ENCODE measurements at places on chromosomes 7 and 10. TPM values are rescaled to one million over a fixed set of nuclear protein-coding genes. Genes with fewer than 3 reads are reported as not detected.

The PON1 gene
- total RNA-seq: not detected

The CYP3A7 gene
- not detected for total RNA-seq

The PSD gene
- total RNA-seq: 5.6 TPM

The PCLO gene
- total RNA-seq: 3.2 TPM

The ELAPOR2 gene
- 32.9 TPM for total RNA-seq

The VAX1 gene
- not detected for total RNA-seq

The SPDYE8 gene
- total RNA-seq: not detected

The SORBS1 gene
- total RNA-seq: 36.3 TPM

The KNDC1 gene
- total RNA-seq: 19.3 TPM

The RBP3 gene
- not detected for total RNA-seq

DNA sequence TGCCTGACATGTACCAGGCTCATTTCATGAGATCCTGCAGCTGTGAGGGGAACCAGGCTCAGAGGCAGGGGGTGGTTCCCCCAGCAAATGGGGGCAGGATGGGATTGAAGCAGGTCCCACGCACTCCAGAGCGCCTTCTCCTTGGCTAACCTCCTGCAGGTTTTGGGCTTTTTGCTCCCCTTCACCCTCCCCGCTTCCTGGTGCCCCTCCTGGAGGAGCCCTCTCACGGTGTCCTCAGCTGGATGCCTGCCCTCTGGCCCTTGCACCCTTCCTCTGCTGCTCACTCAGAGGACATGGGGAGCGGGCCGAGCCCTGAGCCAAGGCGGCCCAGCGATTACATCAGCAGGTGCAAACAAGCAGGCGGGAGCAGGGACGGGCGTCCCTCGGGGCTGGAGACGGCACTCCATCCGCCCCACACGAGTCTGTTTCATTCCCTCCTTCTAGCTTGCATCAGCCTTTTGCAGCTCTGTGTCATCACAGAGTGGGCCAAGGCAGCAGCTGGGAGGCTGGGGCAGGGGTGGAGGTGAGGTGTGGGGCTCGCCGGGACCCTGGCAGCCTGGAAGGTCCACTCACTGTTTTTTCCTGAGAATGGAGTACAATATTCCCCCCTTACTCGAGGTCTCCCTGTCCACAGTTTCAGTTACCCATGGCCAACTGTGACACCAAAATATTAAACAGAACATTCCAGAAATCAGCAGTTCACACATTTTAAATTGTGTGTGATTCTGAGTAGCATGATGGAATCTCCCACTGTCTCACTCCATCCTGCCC lies 52.7 kb upstream of the SLC29A3 start:
- no peaks in the 10 kb centered on the region for H3K27me3 ChIP-seq
- no peaks in the 10 kb centered on the region for H3K36me3 ChIP-seq
- H3K4me1 ChIP-seq: peaks cover 26% of the 10 kb centered on the region
- no peak overlapping the region for H3K4me3 ChIP-seq
- H3K27ac ChIP-seq: 0 out of 2 replicates have a peak overlapping the region, but pooled peaks have one; percentile 15

- DNase-seq: no peak
- H3K4me1 ChIP-seq: peaks cover 10% of the 10 kb centered on the region
- no peak overlapping the region for H3K27ac ChIP-seq
Observed at GRCh38 chr7:3682028-3682710, 381.1 kb downstream of the SDK1 start.

DNA sequence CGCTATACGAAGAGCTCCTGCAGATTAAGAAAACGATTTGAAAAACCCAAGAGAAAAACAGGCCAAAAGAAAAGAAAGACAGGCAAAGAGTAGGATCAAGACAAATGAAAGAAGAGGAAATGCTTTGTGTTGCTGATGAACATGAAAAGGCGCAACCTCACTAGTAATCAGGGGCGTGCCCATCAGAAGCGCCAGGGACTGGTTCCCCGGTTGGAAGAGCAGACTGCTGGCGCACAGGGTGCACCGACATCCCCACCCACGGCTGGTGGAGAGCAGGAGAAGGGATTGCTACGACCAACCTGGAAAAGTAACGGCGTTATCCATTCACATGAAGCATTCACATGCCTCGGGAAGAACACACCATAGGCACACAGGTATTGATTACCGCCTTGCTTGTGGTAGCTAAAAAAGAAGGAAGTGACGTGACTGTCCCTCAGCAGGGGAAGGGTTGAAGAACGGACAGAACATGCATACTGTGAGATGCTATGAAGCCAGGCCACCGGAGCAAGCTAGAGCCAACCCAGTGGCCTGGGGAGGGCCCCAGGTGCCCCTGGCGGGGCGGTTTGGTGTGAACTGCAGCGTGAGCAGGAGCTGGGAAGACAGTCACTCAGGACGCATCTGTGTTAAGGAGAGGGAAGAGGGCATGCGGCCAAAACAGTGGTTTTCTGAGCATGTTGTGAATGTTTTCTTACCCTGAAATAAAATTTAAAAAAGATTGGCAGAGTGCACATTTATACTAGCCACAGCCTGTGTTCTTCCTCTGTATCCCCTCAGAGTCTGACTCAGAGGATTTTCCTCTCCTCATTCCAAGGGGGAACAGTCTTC lies 18.3 kb downstream of the AGAP3 start:
- H3K27ac ChIP-seq: no peak overlapping the region
- H3K4me1 ChIP-seq: peaks cover 2% of the 10 kb centered on the region
- no peaks in the 10 kb centered on the region for H3K27me3 ChIP-seq
- H3K36me3 ChIP-seq: no peaks in the 10 kb centered on the region

DNA sequence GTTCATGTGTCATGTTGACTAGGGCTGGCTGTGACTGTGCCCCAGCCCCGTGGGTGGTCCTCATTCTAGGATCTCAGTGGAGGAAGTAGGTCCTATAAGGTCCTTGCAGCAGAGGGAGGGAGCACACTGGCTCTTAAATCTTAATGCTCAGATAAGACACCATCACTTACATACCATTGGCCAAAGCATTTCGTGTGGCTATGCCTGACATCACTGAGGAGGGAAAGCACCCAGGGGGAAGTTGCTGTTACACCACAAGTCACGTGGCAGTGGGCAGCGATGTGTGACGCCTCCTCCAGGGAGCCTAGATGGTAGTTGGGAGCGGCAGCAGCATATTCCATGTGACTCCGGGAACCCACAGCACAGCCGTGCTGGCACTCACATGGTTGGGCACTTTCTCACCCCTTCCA lies 224.7 kb upstream of the SH2B2 start:
- peaks cover 9% of the 10 kb centered on the region for H3K4me1 ChIP-seq
- DNase-seq: no peak
- H3K27me3 ChIP-seq: no peaks in the 10 kb centered on the region
- no peaks in the 10 kb centered on the region for H3K36me3 ChIP-seq
- H3K27ac ChIP-seq: no peak overlapping the region
- H3K4me3 ChIP-seq: no peak overlapping the region

DNA sequence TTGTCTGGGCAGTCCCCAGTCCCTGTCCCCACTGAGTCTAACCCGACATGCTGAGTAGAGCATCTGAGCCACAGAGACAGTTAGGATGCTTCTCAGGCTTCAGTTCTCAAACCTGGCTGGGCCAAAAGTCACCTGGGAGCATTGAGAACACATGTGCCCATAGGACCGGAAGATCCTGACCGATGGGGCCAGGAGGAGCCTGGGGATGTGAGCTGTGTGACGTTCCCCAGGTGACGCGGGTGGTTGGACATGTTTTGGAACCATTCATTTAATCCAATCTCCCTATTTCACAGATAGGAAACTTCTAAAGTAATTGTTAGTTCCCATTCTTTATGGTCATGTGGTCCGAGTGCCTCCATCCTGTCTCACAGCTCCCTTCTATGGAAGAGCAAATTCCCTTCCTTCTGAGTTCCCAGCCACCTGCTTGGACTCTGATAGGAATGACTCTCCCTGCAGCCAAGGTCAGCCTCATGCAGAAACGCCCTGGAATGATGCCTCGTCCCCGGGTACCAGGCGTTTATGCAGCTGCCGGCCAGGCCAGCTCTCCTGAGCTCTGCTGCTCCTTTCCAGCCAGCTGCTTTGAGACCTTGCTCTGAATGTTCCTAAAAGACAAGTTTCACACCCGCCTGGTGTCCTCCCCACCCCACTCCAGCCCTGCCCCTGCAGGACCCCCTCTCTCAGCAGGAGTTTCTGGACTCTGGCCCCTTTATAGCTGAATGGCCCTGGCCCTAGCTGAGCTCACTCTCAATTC lies 166.5 kb upstream of the RHEB start:
- no peak overlapping the region for H3K4me3 ChIP-seq
- no peaks in the 10 kb centered on the region for H3K27me3 ChIP-seq
- no peaks in the 10 kb centered on the region for H3K4me1 ChIP-seq
- no peak overlapping the region for H3K27ac ChIP-seq
- H3K36me3 ChIP-seq: no peaks in the 10 kb centered on the region

DNA sequence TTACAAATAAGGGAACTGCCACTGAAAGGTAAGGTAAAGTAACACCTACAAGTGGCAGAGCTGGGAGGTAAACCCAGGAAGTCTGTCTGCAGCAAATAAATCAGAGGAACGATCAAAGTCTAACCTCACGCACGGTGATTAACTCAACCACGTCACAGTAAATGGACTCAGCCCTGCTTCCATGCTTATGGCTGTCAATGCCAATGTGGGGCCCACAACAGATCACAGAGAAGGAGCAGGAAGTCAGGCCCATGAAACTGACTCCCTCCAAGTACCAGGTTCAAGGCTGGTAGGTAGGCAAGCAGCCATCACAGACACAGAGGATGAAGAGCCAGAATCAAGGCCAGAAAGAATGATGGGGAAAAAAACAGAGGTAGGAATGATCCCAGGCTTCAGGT lies 38.0 kb upstream of the ACSL5 start:
- no peaks in the 10 kb centered on the region for H3K27me3 ChIP-seq
- no peaks in the 10 kb centered on the region for H3K36me3 ChIP-seq
- H3K27ac ChIP-seq: no peak overlapping the region

DNA sequence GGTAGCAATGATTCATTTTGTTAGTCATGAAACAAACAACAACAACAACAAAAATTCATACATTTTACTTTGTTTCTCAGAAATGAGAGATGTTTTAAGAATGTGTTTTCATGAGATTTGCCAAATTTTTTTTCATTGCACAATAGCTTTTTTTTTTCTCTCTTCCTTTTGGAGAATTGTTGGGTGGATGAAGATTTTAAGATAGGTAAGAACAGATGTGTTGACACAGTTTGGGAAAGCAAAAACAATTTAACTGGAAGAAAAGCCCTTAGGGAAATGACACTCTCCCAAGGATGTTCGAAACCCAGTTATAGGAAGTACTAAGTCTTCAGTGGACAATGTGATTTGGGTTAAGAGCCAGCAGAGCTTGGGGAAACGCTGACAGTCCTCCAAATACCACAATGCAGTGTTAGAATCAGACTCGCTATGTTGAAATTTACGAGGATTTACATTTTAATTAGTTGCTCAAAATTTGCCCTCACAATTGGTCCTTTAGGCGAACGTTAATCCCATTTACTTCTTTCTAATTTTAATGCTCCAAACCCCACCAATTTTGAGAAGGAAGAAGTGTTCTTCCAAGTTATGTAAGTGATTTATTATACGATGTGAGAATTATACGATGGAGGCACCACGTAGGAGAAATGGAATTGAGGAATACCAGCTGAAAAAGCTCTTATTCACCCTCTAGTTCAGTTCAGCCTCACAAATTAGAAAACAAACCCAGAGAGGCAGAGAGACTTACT lies 61.2 kb downstream of the HHEX start:
- H3K4me1 ChIP-seq: no peaks in the 10 kb centered on the region
- H3K27ac ChIP-seq: no peak overlapping the region
- H3K27me3 ChIP-seq: no peaks in the 10 kb centered on the region

- no peak overlapping the region for H3K4me3 ChIP-seq
- DNase-seq: no peak
- no peaks in the 10 kb centered on the region for H3K36me3 ChIP-seq
- no peaks in the 10 kb centered on the region for H3K4me1 ChIP-seq
- no peaks in the 10 kb centered on the region for H3K27me3 ChIP-seq
- no peak overlapping the region for H3K27ac ChIP-seq
Observed at GRCh38 chr10:37992083-37992482, 15.6 kb upstream of the ZNF25 start.

GRCh38 chr7:40763319-40764287 lies 628.8 kb downstream of the SUGCT start:
- no peak overlapping the region for H3K27ac ChIP-seq
- no peaks in the 10 kb centered on the region for H3K36me3 ChIP-seq
- H3K27me3 ChIP-seq: no peaks in the 10 kb centered on the region
- H3K4me1 ChIP-seq: no peaks in the 10 kb centered on the region

GRCh38 chr7:45988405-45989057 lies 67.5 kb upstream of the IGFBP3 start:
- no peak overlapping the region for H3K4me3 ChIP-seq
- DNase-seq: no peak
- no peak overlapping the region for H3K27ac ChIP-seq
- no peaks in the 10 kb centered on the region for H3K36me3 ChIP-seq
- no peaks in the 10 kb centered on the region for H3K4me1 ChIP-seq
- no peaks in the 10 kb centered on the region for H3K27me3 ChIP-seq

- no peak overlapping the region for H3K27ac ChIP-seq
- no peaks in the 10 kb centered on the region for H3K36me3 ChIP-seq
- no peaks in the 10 kb centered on the region for H3K27me3 ChIP-seq
Observed at GRCh38 chr7:149638566-149639320, 134.6 kb downstream of the ZNF467 start.

- H3K27me3 ChIP-seq: no peaks in the 10 kb centered on the region
- no peaks in the 10 kb centered on the region for H3K36me3 ChIP-seq
- DNase-seq: no peak
- H3K4me1 ChIP-seq: no peaks in the 10 kb centered on the region
Observed at GRCh38 chr7:106488465-106488864, 172.5 kb downstream of the CCDC71L start.

DNA sequence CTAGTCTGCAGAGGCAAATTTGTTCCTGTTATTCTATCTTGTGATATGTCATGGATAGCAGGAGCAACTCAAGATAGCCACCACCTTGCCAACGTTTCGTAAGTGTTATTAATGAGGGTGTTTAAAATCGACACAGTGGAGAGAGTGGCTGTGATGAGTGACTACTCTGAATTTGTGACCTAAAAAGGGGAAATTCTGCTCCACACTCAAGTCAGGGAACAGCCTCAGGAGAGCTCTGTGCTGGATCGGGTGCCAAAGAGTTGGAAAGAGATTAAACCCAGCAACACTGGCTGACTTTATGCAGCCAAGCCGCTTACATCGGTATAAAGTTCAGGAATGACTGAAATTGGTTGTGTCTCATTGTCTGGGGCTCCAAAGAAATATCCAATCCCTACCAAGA lies 9.5 kb downstream of the TACC2 start:
- no peaks in the 10 kb centered on the region for H3K36me3 ChIP-seq
- DNase-seq: no peak
- H3K4me1 ChIP-seq: peaks cover 4% of the 10 kb centered on the region
- no peak overlapping the region for H3K27ac ChIP-seq
- no peak overlapping the region for H3K4me3 ChIP-seq

GRCh38 chr7:87413029-87413428 lies 62.5 kb downstream of the ABCB4 start:
- H3K4me3 ChIP-seq: no peak overlapping the region
- no peak overlapping the region for H3K27ac ChIP-seq
- DNase-seq: no peak
- H3K27me3 ChIP-seq: no peaks in the 10 kb centered on the region

DNA sequence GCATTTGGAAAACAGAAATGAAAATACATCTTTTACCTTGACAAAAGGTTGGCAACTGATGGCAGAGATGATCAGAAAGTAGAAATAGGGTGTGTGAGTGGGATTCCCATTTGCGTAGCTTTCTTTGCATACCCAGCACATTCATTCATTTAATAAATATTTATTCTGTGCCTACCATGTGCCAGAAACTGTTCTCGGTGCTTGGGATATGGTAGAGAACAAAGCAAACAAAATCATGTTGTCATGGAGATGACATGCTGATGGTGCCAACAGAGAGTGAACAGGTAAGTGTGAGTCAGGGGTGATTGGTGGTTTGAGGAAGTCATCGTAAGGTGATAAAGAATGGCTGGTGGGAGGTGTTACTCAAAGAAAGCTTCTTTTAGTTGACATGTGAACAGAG lies 45.4 kb downstream of the CACNB2 start:
- no peaks in the 10 kb centered on the region for H3K36me3 ChIP-seq
- H3K27me3 ChIP-seq: no peaks in the 10 kb centered on the region
- no peaks in the 10 kb centered on the region for H3K4me1 ChIP-seq
- H3K27ac ChIP-seq: no peak overlapping the region
